ENCODE measurements at places on chromosomes 1 and 21.
A peak's percentile ranks its signal among the peaks of the same experiment; 100 is the strongest.

- no peak for DNase-seq
These were observed 316.5 kb upstream of the USP24 start for GRCh38 chr1:55531644-55532043.

DNA sequence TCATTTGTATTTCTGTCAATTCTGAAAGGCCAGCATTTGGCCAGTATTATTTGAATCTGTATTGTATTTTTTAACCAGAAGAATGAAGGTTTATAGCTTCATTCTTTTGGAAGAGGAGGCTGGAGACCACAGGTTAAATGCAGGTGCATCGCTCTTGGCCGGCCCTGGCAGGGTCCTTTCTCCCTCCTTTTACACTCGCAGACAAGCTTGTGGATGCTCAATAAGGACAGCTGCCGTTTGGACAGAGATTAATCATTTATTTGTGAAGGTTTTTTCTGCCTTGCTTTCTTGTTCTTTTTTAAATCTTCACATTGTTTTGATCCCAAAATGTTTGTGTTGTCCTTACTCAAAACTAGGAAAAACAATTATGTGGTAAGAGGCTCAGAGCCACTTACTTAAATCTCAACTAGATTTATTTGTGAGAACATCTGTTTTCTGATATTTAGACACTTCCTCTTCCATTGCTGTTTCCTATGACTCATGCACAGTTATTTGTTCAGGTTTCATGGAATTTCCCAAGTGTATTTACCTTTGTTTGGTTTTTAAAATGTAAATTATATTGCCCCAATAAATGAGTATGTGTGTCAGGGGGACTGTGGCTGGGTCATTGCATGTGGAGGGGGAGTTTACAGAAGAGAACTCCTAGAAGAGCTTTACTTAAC lies 46.7 kb upstream of the LAMC2 start:
- DNase-seq, result no peak

DNA sequence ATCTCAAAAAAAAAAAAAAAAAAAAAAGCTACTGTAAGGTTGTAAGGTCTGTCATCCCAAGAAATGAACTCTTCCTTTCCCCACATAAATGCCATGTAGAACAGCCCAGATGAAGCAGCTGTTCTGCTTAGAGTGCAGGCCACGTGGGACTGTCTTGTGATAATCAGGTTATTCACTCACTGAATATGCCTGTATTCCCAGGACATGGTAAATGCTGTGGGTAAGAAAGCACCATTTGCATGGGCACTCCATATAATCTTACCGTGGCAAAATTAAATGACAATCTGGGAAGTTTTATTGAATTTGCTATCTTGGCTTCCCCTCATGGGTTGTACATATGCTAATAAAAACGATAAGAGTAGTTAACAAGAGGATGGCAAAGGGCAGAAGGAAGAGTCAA lies 13.8 kb downstream of the RGS5 start:
- no peak for DNase-seq

DNA sequence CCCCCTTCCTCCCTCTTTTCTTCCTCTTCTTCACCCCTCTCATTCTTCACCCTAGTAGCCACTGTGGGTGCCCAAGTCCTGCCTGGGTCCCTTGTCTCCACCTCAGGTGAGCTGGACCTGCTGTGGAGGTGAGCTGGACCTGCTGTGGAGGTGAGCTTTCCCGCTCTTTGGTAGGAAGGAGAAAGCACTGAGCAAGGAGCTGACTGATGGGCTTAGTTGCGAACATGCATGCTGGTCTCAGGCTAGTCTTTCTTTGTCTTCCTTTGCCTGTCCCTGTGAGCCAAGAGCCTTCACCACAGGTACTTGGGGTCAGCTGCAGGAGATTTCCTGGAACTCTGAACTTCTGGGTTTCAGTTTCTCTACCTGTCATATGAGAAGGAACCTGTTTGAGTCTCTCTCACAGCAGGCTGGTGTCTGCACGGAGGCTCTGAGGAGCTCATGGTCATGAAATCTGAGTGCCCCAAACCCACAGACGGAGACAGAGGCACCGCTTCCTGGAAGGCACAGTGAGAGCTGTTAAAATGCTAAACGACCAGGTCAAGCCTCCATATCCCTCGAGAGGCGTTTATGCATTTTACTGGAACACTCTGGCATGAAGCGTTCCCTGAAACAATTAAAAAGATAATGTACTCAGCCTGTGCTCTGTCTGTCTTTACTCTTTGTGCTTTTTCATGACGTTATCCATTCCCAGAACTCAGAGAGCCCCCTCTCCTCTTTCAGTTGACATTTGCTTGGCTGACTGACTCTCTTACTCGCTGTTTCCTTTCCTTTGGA lies 69.5 kb downstream of the RHOU start:
- no peak for DNase-seq

- DNase-seq, result no peak
These were observed 21.7 kb downstream of the RNF187 start for GRCh38 chr1:228508840-228509415.

- no peak for DNase-seq
These were observed 494.6 kb upstream of the RUNX1 start for GRCh38 chr21:35543746-35544145.

GRCh38 chr1:109814993-109815786 lies 51.5 kb upstream of the EPS8L3 start:
- no peak for DNase-seq

DNA sequence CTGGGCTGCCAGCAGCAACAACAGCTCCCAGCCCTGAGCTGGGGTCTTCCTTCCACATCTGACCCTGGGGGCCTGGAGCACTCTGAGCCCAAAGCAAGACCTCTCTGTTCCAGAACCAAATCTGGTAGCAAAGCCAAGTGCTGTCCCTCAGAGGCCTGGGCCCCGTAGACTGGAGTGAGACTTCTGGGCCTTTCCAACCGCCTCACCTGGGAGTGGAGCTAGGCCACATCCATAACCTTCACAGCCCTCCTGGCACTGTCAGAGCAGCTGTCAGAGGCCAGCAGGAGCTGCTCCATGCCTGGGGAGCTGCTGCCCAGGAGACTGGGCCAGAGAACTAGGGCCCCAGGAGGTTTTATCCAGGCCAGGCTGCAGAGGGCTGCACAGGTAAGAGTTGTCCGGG lies 15.4 kb upstream of the SLC5A9 start:
- no peak for DNase-seq

DNA sequence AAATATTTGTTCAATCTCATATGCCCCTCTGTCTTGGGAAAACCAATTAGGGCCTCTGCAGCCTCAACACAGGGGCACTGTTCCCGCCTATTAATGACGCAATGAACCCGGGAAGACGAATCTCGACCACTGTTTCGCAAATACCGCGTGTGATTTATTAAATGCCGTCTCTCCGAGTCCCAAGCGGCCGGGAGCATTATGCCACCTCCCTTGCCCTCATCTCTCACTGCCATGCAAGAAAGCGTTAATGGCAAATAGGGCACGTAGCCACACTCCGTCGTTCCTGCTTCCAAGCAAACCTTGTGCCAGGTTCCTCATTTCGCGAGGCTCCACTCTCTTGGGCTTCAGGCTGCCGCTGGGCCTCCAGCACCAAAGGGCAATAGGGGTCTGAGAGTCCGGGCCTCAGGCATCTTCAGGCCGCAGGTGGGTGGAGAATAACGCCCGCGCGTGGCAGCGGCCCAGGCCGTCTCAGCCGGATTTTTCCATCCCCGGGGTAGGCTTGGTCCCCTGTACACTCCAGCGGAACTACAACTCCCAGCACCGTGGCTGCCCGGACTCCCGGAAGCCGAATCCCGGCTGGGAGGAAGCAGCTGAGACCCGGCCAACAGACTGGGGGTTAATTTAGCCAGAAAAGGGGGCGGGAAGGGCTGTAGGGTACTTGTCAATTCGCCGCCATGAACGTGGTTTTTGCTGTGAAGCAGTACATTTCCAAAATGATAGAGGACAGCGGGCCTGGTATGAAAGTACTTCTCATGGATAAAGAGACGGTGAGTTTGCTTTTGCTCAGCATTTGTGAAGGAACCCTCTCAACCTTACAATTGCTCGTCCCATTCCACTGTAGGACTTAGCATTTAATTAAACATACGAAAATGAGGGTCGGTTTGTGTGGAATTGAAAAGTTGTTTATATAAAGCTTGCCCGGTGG lies at the start of gene VPS45:
Gene VPS45 (plus strand): TSS at position 593 of the 925 bp plus-strand sequence. CDS start 82 bp downstream, at position 675.
- DNase-seq, result peak; percentile 83

- no peak for DNase-seq
These were observed 25.0 kb downstream of the GIPC2 start for GRCh38 chr1:78070758-78071157.

- DNase-seq, result no peak
These were observed 542 bp downstream of the GAS5 start for GRCh38 chr1:173867141-173867752.

- DNase-seq, result peak; percentile 64
These were observed 790 bp downstream of the DNAJC6 start for GRCh38 chr1:65310078-65310587.

DNA sequence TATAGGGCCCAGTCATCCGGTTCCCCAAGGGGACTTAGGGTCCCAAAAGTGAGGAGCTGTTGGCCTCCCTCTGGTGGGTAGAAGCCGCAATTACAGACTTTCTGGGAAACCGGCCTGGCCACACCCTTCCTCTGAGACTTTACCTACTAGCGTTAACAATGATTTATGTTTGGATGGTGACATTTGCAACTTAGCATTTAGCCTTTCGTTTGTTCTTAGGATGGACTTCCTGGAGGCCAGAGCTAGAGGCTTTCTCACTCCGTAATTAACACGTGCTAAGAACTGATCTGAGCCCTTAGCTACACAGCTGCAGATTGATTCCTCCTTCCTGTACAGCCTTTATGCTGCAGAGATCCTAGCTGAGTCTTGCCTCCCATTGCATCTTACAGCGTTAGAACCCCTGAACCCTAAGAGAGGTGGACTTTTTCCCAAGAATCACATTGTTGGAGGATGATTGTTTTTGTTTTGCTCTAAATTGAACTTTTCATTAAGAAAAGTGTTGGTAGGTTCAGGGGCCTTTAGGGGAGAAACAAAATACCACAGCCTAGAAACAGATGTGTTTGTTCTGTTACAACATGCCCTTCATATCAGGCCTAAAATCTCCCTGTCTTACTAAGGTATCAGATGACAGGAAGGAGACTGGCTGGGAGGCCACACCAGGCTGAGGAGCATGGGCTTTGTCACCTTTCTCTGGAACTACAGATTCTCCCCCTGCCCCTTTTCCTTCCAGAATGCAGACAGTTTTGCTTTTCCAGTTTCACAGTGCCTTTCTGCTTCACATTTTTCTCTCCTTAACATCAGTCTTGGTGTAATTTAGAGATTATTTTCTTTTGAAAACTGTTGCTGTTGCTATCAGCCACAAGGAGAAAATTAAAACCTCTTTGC lies 1.9 kb downstream of the S100A11 start:
- DNase-seq, result no peak

DNA sequence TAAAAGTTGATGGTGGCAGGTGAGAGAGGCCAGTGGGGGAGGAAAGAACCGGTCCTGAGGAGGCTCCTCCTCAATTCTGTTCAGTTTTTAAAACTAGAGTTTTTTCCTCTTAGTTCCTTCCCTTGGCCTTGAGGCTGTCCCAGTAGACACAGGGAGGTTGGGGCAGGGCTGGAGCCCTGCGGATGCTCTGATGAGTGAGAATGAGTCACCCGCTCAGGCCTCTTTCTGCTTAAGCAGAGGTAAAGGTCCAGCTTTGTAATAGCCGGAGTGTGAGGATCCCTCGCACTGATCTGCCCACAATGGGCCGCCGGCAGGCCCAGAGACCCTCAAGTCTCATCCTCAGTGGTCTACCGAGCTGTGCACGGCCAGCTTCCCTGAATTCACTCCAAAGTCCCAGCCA lies 49.6 kb upstream of the IRF2BP2 start:
- no peak for DNase-seq

DNA sequence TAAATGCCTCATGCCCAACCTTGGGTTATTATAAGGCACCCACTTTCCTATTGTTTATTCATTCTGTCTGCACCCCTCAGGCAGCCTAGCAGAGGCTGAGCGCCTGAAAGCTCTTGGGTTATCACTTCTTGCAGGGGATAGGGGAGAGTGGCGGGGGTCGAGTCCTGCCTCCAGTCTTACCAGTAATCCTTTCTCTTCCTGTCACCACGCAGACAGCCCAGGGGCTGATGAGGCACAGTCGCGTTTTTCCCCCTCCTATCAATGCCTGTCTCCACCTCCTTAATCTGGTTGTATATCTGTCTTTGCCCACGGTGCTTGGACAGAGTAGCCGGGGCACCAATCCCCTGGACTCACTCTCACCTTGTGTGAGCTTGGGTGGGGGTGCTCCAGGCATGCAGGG lies 733.1 kb downstream of the MATN1 start:
- no peak for DNase-seq

DNA sequence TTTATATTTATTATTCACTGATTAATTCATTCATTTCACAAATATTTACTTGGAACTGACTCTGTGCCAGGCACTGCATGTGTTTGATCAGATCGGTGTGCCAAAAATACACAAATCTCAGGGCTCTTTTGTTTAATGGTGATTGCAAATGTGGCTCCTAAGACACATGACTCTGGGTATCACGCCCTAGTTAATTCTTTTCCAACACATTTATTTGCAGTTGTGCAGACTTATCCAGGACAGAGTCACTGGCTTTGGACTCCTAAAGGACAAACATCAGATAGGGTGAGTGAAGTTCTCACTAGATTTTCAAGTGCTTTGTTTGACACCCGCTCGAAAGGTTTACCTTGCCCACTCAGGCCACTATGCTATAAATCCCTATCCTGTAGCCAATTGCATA lies 335.5 kb downstream of the BARHL2 start:
- DNase-seq, result no peak

GRCh38 chr1:36208978-36209703 lies 15.1 kb upstream of the THRAP3 start:
- no peak for DNase-seq

- DNase-seq, result no peak
These were observed 11.6 kb downstream of the LMNA start for GRCh38 chr1:156126043-156126629.

Measured in cerebellar nuclear complex (tissue), 1 donor.